Osteocyte (in vitro differentiated cells): ENCODE measurements at places on chromosomes 11 and 22. TPM values are rescaled to one million over a fixed set of nuclear protein-coding genes. Genes with fewer than 3 reads are reported as not detected.

DNA sequence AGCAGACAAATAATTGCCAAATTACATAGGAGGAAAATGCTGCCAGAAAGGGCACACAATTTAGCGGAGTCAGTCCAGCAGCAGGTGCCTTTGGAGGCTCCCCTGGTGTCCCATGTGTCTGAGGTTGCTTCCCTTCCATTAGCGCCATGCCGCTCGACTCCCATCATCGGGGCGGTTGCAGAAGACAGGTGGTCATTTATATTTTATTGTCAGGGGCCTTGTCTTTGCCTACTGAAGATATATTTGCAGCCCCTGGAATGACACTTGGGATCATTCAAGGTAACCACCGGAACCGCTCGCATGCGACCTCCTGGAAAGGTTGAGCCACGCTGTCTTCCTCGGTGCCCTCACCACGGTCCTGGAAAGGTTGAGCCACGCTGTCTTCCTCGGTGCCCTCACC is 298.3 kb downstream of the TBC1D22A start:
- no peak overlapping the region for H3K4me3 ChIP-seq
- no peaks in the 10 kb centered on the region for H3K4me1 ChIP-seq
- no peak overlapping the region for H3K27ac ChIP-seq
- no peak for DNase-seq

GRCh38 chr11:92644595-92645445 is 324.6 kb upstream of the MTNR1B start:
- H3K27ac ChIP-seq: no peak overlapping the region
- no peaks in the 10 kb centered on the region for H3K27me3 ChIP-seq
- no peak for DNase-seq
- no peak overlapping the region for H3K4me3 ChIP-seq

- no peaks in the 10 kb centered on the region for H3K4me1 ChIP-seq
- peak; percentile 34 for DNase-seq
- H3K27me3 ChIP-seq: peaks cover 22% of the 10 kb centered on the region
- H3K27ac ChIP-seq: no peak overlapping the region
- H3K36me3 ChIP-seq: no peaks in the 10 kb centered on the region
Measured at GRCh38 chr22:22786301-22787115, 101.1 kb upstream of the IGLL5 start.

DNA sequence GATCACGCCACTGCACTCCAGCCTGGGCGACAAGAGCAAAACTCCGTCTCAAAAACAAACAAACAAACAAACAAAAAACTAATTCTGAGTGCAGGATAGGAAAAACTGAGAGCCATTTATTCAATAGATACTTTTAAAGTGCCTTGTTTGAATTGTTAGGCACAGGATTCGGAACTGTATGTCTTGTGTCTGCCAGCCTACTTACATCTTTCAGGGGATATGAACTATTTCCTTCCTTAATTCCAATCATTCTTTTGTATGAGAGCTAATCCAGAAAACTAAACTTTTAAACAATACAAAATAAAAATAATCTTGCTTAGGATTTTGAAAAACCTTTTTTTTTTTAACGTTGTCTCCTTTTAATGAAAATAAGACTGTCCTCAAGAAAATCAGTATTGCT is 12.6 kb downstream of the UVRAG start:
- peaks cover 31% of the 10 kb centered on the region for H3K4me1 ChIP-seq
- peaks cover 2% of the 10 kb centered on the region for H3K36me3 ChIP-seq
- no peak for DNase-seq
- H3K4me3 ChIP-seq: peak overlapping the region; percentile 23
- H3K27ac ChIP-seq: peak overlapping the region; percentile 92
- no peaks in the 10 kb centered on the region for H3K27me3 ChIP-seq

Gene OR8G5
- total RNA-seq: not detected in 2 replicates

Gene SCGB1A1
- not detected in 2 replicates for total RNA-seq

Gene PAX6
- total RNA-seq: not detected in 2 replicates

Gene MFNG
- total RNA-seq: 1.5 and 2.3 TPM in 2 replicates
